ENCODE measurements at places on chromosomes 5 and 9. TPM values are rescaled to one million over a fixed set of nuclear protein-coding genes. Genes with fewer than 3 reads are reported as not detected.

The PCDHB9 gene
- 1.8 TPM for total RNA-seq

DNA sequence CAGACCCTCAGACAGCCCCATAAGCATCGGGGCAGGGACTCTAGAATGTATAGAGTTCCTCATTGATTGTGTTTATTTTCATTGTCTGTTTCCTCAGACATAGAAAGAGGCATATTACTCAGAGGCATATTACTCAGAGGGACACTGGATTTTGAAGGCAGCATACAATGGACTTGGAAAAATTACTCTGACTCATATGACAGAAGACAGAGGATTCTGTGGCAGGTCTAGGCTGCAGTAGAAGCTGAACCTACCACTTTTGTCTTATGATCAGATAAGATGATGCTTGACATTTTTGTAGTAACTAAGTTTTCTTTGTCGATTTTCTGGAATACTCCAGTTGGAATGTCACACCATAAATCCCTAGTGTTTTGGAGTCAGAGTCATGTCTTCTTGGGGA lies 105.2 kb downstream of the ST8SIA4 start:
- no peak for DNase-seq

GRCh38 chr5:157546456-157547100 lies 29.0 kb downstream of the ADAM19 start:
- no peak for DNase-seq

DNA sequence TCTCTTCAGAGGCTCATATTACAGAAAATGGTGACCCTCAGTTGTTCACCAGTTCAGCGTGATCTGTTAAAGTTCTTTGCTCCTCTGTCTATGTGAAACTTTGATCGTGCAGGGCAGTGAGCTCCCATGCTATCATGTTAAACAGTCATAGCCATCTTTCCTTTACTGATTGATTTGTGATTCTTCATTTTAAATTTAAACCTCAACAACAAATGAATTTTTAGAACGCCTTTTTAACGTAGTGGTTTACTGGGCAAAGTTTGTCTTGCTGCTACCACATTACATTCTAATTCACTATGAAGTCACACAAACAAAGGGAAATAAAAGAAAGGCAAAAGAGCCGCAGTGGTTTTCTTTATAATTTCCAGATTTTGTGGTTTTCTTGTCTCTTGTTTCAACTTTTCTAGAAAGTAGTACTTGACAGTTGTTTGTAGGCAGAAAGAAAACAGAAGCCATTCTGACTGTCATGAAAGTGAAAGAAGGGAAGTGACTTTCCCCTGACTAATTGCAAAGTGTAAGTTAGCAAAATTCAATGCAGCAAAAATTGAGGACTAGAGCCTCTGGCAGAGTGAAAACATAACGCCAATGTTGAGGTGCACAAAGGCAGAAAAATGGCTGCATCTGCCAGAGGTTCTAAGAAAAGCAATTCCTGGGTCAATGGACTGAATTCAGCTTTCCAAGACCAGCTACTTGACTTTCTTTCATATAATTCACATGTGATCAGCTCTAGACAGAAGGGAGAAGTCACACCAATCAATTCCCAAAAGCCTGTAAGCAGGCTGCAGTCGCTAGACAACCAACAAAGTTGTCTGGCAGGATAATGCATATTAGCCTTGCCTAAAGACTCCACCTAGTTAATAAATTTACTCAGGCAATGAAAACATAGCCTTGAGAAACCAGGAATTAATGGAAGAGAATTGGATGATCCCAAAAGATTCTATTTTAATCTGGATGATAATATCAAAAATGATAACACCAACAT lies 7.1 kb upstream of the IFNA6 start:
- no peak for DNase-seq

GRCh38 chr9:88804254-88804596 lies 187.0 kb upstream of the S1PR3 start:
- DNase-seq = no peak

DNA sequence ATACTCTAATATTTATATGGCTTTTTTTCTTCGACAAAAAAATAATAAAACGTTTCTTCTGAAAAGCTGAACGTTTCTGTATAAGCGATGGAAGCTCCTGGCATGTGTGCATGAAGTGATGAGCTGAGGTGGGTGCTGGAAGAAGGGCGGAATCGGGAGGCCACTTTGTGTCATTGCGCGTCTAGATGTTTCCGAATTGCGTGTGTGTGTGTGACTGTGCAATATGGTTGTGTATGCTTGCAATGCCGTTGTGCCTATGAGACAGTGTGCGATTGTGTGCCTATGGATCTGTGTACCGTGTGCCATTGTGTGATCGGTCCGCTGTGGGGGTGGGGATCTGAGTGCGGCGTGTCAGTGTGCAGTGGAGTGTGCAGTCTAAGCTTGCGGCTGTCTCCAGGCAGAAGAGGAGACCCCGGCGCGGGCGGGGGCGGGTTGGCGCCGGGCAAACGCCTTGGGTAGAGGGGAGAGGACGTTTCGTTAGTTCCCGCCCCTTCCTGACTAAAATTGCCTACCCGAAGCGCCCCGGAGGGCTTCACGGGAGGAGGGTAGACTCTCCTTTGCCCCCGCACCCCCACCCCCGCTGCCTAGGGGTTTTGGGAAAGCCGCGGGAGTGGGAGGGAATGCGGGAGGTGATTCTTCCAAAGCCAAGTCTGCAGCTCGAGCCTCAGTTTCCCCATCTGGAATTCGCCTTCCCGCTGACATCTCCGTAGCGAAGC lies 24.2 kb downstream of the PCDHGC5 start:
- no peak for DNase-seq
